Colonic mucosa (tissue), 4 donors: ENCODE measurements at places on chromosomes 13 and 19. TPM values are rescaled to one million over a fixed set of nuclear protein-coding genes. Genes with fewer than 3 reads are reported as not detected.

The NCAN gene
- total RNA-seq, result not detected

The KANK3 gene
- total RNA-seq, result 1.7 TPM

The ZNF829 gene
- total RNA-seq, result 1.8 TPM

The CEACAM7 gene
- total RNA-seq, result 329 TPM

The APLP1 gene
- total RNA-seq, result 3.7 TPM

The SLC25A41 gene
- total RNA-seq, result 1.8 TPM

The AMER2 gene
- total RNA-seq, result not detected

The LRRC25 gene
- total RNA-seq, result 1.4 TPM

The MEIOSIN gene
- not detected for total RNA-seq

GRCh38 chr19:38678217-38678890 lies 30.9 kb downstream of the ACTN4 start:
- DNase-seq, result no peak

DNA sequence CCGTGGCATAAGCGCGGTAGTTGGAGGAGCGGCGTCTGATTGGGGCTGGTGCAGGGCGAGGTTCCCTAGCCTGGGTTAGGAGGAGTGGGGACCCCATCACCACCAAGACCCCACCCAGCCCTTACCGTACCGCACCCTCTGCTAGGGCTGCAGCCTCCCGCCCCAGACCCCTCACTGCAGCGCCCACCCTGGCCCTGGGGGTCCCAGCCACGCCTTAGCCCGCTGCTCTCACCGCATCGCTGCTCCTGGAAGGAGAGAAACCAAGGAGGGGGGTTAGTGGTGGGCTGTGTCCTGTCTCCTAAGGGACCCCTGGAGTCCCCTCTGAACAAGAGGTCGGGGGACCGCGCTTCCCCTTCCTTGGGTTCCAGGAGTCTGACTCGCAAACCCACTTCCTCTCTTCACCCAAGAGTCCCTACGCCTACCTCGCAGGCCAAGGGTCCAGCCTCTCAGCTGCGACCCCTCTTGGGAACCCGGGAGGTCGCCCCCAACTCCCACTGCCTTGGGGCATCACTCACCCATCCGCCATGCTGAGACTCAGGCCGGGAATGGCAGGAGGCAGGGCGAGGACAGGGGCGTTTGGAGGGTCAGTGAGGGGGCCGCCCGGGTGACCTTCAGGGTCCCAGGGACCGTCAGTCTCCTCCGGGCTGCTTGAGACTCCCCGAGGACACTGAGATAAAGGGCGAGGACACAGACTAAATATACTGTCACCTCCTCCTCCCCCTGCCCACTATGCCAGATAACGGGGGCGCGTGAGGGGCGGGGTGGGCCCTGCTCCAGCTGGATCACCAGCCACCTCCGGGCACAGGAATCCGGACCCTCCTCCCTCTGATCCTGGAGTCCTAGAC lies at the start of gene TNNI3:
Gene TNNI3 (minus strand): TSS at position 669 of the 845 bp plus-strand sequence. CDS start 143 bp downstream, at position 526.
- DNase-seq, result no peak
